ENCODE measurements at places on chromosomes 7 and 10. TPM values are rescaled to one million over a fixed set of nuclear protein-coding genes. Genes with fewer than 3 reads are reported as not detected.

The ANKRD26 gene
- 10.5 TPM for total RNA-seq

The CTBP2 gene
- 45.4 TPM for total RNA-seq

The PRPS1L1 gene
- total RNA-seq = not detected

The LEP gene
- total RNA-seq = not detected

The GPR26 gene
- under 0.01 TPM for total RNA-seq
